Activated naive CD4-positive, alpha-beta T cell (primary cell): ENCODE measurements at places on chromosomes 6 and 20.

DNA sequence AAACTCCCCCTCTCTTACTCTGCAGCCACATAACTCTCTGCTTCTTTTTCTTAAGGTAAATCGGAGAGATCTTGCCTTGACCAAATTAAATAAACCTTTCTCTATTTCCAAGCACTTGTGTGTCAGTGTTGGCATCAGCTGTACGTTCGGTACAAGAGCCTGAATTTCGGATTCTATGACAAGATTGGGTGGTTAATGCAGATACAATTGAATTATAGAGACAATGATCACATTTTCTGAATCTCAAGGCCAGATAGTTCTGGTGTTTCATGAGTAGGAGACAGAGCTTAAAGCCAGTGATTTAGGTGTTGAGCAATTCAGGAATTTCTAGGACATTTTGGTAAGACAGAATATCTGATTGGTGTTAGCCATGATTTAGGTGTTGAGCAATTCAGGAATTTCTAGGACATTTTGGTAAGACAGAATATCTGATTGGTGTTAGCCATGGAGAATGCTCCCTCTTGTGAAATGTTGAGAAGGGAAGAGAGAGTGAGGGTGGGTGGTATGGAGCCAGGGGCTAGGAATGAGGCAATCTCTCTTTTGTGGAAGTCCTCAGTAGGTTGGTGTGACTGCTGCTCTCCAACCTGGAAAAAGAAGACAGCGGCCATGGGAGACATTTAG is 5.1 kb downstream of the SPINT3 start:
- DNase-seq = no peak

DNA sequence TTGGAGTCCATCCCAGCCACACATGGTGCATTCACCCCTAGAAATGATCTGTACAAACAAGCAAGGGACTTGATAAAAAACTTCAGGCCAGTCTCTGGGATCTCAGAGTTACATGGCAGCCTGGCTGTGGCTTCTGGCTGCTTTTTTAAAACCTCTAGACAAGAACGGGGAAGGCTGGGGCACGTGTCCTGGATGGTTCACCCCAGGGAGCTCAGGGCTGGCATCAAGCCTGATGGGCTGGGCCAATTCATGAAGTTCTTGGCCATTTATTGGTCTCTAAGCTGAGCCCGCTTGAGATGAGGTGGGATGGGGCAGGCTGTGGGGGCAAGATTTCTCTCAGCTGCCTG is 10.4 kb upstream of the ZFAND3 start:
- DNase-seq = no peak

GRCh38 chr20:57667924-57668782 is 41.7 kb downstream of the PMEPA1 start:
- DNase-seq = no peak

DNA sequence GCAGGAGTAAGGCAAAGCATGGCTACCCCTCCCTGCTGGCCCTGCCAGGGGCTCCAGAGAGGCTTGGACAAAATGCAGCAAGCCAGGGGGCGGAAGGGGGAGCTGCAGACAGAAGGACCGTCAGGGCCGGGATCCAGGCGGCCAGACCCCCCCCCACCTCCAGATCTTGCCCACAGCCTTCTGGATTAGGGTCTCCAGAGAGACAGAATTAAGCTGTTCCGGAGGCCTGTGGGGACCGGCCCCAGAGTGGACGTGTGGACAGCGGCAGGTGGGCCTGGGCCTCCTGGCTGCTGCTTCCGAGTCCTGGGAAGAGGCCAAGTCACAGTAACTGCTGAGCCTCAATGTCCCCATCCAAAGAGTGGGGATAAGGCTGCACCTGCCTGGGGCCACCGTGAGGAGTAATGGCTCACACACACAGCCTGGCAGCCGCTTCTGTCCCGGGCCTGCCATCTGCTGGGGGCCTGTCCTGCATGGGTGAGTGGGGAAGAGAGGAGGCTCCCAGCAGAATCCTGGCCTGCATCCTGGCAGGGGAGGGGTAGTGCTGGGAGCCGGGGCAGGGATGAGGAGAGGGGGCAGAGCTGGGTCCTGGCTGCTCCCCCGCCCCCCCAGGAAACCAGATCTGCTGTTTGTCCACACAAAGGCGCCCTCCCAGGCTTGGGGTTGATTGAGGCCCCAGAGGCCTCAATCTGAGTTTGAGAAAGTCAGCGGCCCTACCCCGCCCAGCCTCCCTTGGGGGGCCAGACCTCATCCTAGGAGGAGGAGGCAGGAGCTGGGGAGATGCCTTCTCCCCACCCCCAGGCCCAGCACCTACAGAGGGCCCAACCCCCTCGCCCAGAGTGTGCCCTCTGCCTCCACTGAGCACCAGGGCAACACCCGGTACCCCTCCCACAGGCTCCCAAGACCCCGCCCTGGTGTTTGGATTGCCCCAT is 3.9 kb downstream of the LAMA5 start:
- DNase-seq = no peak

GRCh38 chr6:98136333-98136732 is 698.0 kb upstream of the POU3F2 start:
- no peak for DNase-seq
